Hepatic stellate cell (primary cell): ENCODE measurements at places on chromosomes 2 and 18.
A peak's percentile ranks its signal among the peaks of the same experiment; 100 is the strongest.

- DNase-seq = peak; percentile 98
Measured at GRCh38 chr2:237500681-237501424, 13.8 kb downstream of the MLPH start.

- DNase-seq = no peak
Measured at GRCh38 chr2:4134551-4135550, 431.5 kb downstream of the DCDC2C start.

DNA sequence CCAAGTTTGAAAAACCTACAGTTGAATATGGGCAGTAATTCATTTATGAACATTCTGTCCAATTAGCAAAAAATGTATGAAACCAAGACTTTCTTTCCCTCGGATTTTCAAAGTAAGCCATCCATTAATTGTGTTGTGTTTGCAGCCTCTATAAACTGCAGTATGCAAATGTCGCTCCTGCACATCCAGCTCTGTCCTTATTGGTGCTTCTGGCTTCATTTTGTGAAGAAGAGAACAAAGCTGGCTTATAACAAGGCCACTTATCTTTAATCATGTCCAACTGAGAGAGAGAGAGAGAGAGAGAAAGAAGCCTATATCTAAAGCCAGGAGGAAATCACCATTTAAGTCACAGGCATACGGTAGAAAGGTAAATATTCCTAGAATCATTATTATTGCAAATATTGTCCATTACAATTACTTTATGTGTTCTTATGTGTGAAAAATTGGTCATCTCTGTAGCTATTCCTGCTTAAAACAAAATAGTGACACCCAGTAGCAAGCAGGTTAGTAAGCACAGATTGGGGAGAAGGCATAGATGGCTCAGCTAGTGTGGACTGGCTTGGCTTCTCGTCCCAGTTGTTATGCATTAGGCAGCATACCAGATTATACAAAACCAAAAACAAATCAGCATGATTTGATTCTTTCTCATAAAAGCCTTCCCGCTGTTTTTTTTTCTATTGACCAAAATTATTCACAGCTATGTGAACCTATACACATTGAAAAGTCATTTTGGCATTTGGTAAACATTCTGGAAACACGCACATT lies 726.4 kb upstream of the SOX11 start:
- no peak for DNase-seq

- no peak for DNase-seq
Measured at GRCh38 chr2:143704451-143705106, 575.4 kb downstream of the ARHGAP15 start.

DNA sequence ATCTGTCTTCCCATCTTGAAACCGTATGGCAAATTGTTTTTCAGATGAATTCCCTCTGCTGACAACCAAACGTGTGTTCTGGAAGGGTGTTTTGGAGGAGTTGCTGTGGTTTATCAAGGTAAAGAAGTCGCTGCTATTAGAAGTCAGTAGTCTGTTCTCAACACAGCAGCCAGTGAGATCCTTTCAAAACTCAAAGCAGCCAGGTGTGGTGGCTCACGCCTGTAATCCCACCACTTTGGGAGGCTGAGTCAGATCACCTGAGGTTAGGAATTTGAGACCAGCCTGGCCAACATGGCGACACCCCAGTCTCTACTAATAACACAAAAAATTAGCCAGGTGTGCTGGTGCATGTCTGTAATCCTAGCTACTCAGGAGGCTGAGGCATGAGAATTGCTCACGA lies 2.1 kb downstream of the TYMS start:
- no peak for DNase-seq

GRCh38 chr2:102122115-102122514 lies 20.4 kb upstream of the IL1R1 start:
- DNase-seq = peak; percentile 63

DNA sequence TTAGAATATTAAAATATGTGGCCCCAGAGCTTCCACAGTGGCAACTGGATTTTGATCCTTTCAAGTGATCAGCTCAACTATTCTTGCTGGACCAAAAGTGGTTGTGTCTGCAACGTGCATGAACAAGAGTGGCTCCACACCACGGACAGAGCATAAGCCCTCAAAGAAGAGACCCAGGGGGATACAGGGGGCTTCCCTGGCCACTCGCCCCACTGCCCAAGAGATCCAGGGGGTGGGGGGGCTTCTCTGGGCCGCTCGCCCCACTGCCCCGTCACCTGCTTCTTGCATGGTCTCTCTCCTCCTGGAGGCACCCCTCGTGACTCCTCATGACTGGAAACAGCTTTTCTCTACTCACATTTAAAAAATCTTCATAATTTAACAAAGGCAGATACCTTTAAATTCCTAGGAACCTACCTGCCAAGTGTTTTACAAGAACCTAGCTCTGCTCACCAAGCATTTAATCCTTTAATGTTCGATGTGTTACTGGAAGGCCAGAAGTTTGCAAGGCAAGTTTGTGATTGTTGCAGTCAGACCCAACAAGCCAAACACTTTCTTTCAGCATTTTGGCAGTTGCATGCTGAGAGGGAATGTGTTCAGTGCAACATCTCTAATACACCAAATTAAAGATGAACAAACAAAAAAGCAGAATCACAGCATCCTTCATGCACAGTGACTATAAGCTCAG lies 174.3 kb downstream of the BCL2 start:
- no peak for DNase-seq

GRCh38 chr2:168819050-168819715 lies 16.7 kb downstream of the NOSTRIN start:
- DNase-seq = no peak

DNA sequence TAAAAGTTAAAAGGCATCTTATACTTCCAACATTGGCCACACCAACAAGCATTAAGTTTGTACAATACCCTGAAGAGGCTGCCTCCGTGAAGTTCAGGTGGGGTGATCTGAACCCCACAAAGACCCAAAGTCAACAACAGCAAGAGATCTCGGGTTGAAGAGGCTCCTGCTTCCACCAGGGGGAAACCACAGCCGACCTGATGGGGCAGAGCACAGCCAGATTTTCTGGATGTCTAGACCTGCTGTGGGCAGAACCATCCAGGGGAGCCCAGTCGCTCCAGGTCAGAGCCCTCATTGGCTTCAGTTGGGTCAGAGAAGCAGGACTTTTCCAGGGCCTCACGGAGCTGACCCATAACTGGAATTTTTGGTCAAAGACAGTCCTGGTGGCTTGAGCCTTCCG lies 66.5 kb upstream of the ACKR3 start:
- no peak for DNase-seq

- no peak for DNase-seq
Measured at GRCh38 chr18:53253789-53254188, 913.8 kb downstream of the DCC start.

DNA sequence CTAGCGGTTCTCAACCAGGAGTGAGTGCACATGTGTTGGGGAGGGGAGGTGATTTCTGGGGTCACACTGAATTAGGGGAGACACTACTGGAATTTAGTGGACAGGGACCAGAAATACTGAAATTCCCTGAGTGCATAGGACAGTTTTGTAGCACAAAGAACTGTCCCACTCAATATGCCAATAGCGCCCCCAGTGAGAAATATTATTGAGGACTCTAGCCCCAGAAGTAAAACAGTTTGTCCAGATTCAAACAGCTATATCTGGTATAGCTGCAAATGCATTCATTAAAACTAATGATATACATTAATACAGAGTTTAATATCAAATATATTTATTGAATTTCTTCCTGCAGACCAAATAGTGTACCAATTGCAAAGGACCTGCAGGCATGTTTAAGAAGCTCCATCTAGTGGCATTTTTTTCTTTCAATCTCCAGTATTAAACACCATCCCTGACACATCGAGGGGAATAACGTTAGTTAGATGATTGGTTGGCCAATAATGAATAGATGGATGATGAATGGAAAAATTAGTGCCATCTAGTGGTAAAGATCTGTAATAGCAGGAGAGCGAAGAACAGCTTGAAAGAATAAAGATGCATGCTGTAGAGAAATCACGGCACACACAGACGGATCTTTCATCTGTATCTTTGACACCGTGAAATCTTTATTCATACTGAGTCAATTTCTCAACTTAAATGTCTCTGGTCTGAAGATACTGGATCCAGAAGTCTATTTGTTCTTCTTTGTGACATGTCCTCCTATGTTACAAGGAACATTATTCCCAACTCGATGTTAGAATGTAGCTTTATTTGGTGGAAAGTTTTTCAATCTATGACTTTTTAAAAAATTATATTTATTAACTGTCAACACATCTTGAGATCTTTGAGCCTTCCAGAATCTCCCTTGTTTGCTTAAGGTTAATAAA lies 62.5 kb downstream of the DHRS9 start:
- peak; percentile 22 for DNase-seq

DNA sequence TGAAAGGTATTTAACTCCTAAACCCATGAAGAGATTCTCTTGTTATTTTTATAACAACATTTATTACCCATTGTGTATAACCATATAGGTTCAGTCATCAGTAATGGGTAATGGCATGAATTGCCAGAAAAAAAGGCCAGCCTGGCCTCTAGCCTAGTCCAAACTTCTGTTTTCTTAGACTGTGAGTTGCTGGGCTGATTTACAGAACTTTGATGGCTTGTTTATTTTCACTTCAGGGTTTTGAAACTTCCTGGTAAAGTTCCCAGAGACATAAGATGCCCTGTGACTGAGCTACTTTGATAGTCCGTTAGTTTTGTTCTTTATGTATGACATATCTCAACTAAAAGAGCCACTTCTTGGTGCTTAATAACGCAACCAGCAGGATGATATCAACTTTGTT lies 164.8 kb downstream of the METTL4 start:
- no peak for DNase-seq

DNA sequence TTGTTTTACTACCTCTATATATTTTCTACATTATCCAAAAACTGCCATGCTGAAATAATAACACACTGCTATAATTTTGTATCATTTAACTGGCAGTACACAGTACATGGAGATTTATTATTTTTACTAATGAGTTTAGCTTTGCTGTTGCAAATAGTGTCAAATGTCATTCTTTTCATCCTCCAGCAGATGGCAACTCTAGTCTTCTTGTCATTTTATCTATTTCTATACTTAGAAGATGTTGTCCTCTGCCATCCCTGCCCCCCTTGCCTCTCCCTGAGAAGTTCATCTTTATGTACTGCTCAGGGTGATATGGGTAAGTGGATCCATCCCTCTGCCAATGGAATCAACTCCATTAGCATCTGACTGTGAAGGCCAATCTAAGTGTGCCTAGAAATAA lies 21.7 kb upstream of the LRRTM1 start:
- no peak for DNase-seq

- no peak for DNase-seq
Measured at GRCh38 chr2:206987810-206988209, 48.5 kb downstream of the CPO start.

DNA sequence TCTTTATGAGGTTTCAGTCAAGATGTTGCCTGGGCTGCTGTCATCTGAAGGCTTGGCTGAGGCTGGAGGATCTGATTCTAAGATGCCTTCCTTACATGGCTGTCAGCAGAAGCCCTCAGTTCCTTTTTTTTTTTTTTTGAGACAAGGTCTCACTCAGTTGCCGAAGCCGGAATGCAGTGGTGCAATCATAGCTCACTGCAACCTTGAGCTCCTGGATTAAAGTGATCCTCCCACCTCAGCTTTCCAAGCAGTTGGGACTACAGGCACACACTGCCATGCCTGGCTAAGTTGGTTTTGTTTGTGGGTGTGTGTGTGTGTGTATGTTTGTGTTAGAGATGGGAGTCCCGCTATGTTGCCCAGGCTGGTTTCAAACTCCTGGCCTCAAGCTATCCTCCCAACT lies 13.1 kb upstream of the SLC35F5 start:
- DNase-seq = no peak

GRCh38 chr2:180983468-180984242 lies 3.2 kb downstream of the UBE2E3 start:
- peak; percentile 22 for DNase-seq

- DNase-seq = no peak
Measured at GRCh38 chr2:192729369-192729768, 534.6 kb upstream of the TMEFF2 start.

DNA sequence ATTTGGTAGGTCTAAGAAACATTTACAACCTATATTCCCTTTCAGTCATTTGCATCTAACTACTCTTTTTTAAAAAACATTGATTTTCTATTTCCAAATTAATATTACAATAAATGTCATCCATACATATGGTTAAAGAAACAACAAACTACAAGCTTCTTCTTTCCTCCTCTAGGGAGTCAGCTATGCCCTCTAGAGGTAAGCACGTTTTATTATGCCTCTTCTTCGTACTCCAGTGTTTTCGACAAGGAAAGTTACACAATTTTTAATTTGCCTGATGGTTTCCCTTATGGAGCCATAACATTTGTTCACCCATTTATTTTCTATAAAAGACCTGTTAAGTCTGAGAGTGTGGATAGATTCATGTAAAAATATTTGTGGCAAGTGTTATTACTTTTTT lies 183.4 kb upstream of the CDH7 start:
- DNase-seq = no peak

- no peak for DNase-seq
Measured at GRCh38 chr2:176415937-176416499, 146.8 kb downstream of the MTX2 start.

GRCh38 chr18:59303656-59304195 lies 14.7 kb downstream of the CPLX4 start:
- DNase-seq = no peak

- no peak for DNase-seq
Measured at GRCh38 chr2:217717646-217718045, 285.1 kb downstream of the TNS1 start.

- DNase-seq = no peak
Measured at GRCh38 chr2:10527585-10527984, 79.5 kb upstream of the ODC1 start.

DNA sequence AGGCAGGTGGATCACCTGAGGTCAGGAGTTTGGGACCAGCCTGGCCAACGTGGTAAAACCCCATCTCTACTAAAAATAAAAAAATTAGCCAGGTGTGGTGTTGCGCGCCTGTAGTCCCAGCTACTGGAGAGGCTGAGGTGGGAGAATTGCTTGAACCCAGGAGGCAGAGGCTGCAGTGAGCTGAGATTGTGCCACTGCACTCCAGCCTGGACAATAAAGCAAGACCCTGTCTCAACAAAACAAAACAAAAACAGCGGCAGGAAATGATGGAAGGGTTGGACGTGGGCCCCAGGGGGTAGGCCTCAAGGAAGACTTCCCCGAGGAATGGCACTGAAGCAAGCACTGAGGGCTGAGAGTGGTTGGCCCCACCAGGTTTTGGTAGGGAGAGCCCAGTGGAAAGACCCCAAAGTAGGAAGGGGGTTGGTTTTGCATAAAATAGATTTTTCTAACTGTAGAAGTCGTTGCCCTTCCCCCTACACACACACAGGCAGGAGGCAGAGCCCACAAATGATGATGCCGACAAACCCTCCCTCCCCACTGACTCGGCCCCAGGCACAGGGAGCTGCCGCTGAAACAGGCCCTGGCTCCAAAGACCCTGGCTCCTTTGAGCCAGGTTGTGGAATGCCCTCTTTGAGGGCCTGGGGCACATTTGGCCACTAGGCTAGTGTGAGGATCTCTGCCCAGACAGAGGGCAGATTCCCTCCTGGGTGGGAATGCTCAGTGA lies 104.8 kb downstream of the CABLES1 start:
- no peak for DNase-seq
